Glutamatergic neuron (in vitro differentiated cells): ENCODE measurements at places on chromosomes 7 and 10. TPM values are rescaled to one million over a fixed set of nuclear protein-coding genes. Genes with fewer than 3 reads are reported as not detected.
A peak's percentile ranks its signal among the peaks of the same experiment; 100 is the strongest.

DNA sequence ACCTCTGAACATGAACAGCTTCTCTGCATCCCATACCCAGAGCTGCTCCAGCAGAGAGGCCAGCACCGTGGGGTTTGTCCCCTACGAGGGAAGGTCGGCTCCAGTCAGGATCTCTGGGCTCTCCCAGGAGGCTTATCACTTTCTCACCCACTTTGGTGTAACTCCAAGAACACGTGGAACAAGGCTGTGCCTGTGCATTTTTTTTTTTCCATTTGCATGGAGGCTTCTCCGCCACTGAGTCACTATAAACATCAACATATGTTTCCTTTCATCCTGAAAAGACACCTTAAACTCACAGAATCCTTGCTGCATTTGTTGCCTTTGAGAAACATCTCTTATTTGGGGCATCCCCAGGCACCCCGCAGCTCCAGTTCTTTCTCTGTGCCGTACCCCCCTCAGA is 29.4 kb upstream of the ECHDC3 start:
- H3K27ac ChIP-seq = no peak overlapping the region
- no peak for DNase-seq
- peaks cover 2% of the 10 kb centered on the region for H3K27me3 ChIP-seq

- no peak for DNase-seq
- H3K4me1 ChIP-seq = no peaks in the 10 kb centered on the region
- no peak overlapping the region for H3K4me3 ChIP-seq
- no peaks in the 10 kb centered on the region for H3K27me3 ChIP-seq
- no peaks in the 10 kb centered on the region for H3K36me3 ChIP-seq
Measured at GRCh38 chr7:12360948-12361347, 42.7 kb downstream of the VWDE start.

GRCh38 chr7:100433592-100434296 is 2.6 kb downstream of the PPP1R35 start:
- H3K27ac ChIP-seq = peak overlapping the region; percentile 72
- no peak for DNase-seq
- H3K4me3 ChIP-seq = no peak overlapping the region
- H3K27me3 ChIP-seq = peaks cover 17% of the 10 kb centered on the region
- peaks cover 8% of the 10 kb centered on the region for H3K4me1 ChIP-seq

PHYHIPL gene
- total RNA-seq = 6.2 TPM

CRHR2 gene
- 2.4 TPM for total RNA-seq

DNA sequence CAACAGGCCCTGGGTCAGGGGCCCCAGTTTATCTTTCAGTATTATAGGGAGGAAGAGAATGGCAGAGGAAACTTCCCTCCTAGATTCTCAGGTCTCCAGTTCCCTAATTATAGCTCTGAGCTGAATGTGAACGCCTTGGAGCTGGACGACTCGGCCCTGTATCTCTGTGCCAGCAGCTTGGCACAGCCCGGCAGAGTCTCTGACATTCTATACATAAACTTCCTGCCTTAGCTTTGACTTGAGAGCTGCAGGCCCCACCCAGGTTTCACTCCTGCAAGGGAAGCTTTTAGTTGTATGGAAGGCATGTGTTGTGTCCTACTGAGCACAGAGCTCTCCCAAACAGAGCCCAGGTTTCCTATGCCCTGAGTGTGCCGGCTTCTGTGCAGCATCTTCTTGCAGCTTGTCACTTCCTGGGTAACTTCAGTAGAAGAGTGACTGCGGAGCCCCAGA is 205.6 kb upstream of the PRSS58 start:
- peaks cover 18% of the 10 kb centered on the region for H3K27me3 ChIP-seq
- peaks cover 6% of the 10 kb centered on the region for H3K36me3 ChIP-seq
- H3K27ac ChIP-seq = peak overlapping the region; percentile 31
- no peak overlapping the region for H3K4me3 ChIP-seq
- H3K4me1 ChIP-seq = peaks cover 55% of the 10 kb centered on the region
- no peak for DNase-seq

- H3K4me3 ChIP-seq = no peak overlapping the region
- no peak for DNase-seq
- H3K27me3 ChIP-seq = no peaks in the 10 kb centered on the region
- no peaks in the 10 kb centered on the region for H3K4me1 ChIP-seq
- H3K27ac ChIP-seq = no peak overlapping the region
- peaks cover 7% of the 10 kb centered on the region for H3K36me3 ChIP-seq
Measured at GRCh38 chr7:46764100-46764936, 817.6 kb downstream of the TNS3 start.

H2BK1 gene
- not detected for total RNA-seq

- peaks cover 5% of the 10 kb centered on the region for H3K27me3 ChIP-seq
- no peak overlapping the region for H3K27ac ChIP-seq
- no peaks in the 10 kb centered on the region for H3K4me1 ChIP-seq
Measured at GRCh38 chr7:101093906-101094305, 8.6 kb downstream of the TRIM56 start.

DNA sequence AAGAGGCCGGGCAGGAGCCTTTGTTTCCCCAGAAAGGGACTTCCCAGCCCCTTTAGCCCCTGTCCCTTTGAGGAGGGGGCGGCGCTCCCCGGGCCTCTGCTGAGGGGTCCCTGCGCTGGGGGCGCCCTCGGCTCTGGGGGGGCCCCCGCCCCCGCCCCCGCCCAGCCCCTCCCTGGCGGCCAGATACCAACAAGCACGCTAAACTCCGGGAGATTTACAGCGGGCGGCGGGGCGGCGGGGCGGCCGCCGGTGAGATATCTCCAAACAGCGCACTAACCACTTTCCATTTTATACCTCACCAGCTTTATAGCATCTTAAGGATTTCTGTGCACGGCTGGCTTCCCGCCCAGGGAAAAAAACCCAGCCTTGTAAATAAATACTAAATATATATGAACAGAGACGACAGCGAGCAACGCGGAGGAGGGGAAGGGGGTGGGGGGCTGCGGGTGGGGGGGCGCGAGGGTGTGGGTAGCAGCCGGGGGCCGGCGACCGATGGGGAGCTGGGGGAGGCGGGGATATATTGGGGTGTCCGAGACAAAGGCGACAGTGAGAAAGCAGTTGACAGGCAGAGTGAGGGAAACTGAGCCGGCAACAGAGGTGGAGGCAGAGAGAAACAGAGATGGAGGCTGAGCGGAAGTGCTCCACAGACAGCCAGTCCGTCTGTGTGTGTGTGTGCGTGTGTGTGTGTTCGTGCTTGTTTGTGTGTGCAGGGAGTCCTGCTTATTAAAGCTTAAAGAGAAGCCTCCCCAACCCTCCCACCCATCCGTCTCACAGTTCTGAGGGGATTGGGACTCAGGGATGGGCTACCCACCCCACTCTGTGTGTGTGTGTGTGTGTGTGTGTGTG is 85.8 kb downstream of the HIF1AN start:
- no peak overlapping the region for H3K27ac ChIP-seq
- no peak overlapping the region for H3K4me3 ChIP-seq
- no peak for DNase-seq
- H3K36me3 ChIP-seq = peaks cover 4% of the 10 kb centered on the region
- peaks cover 5% of the 10 kb centered on the region for H3K27me3 ChIP-seq
- H3K4me1 ChIP-seq = no peaks in the 10 kb centered on the region

GRCh38 chr10:79446758-79447084 is 1.3 kb upstream of the ZCCHC24 start:
- peak overlapping the region; percentile 9 for H3K27ac ChIP-seq
- DNase-seq = no peak
- peaks cover 28% of the 10 kb centered on the region for H3K4me1 ChIP-seq

DNA sequence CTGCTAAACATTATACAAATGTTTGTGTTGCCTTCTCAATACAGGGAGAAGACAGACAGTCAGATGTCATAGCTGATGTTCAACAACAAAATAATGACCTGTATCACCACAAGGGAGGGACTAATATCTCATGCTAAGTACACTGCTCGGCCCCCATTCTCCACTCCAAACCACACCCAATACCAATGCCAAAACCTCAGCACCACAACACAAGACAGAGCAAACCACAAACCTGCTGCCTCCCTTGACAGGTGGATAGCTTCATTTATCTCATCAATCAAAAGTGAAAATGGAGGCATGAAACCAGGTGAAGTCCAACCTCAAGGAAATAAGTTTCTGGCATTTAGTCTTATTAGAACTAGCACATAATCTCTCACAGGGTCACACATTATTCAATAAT is 109.5 kb downstream of the PARD3 start:
- H3K27ac ChIP-seq = no peak overlapping the region
- H3K4me3 ChIP-seq = no peak overlapping the region
- H3K4me1 ChIP-seq = peaks cover 19% of the 10 kb centered on the region
- no peaks in the 10 kb centered on the region for H3K36me3 ChIP-seq

- H3K27me3 ChIP-seq = no peaks in the 10 kb centered on the region
- H3K4me1 ChIP-seq = no peaks in the 10 kb centered on the region
- no peak overlapping the region for H3K27ac ChIP-seq
- DNase-seq = no peak
- no peak overlapping the region for H3K4me3 ChIP-seq
- no peaks in the 10 kb centered on the region for H3K36me3 ChIP-seq
Measured at GRCh38 chr10:16182144-16182543, 254.7 kb upstream of the PTER start.

DNA sequence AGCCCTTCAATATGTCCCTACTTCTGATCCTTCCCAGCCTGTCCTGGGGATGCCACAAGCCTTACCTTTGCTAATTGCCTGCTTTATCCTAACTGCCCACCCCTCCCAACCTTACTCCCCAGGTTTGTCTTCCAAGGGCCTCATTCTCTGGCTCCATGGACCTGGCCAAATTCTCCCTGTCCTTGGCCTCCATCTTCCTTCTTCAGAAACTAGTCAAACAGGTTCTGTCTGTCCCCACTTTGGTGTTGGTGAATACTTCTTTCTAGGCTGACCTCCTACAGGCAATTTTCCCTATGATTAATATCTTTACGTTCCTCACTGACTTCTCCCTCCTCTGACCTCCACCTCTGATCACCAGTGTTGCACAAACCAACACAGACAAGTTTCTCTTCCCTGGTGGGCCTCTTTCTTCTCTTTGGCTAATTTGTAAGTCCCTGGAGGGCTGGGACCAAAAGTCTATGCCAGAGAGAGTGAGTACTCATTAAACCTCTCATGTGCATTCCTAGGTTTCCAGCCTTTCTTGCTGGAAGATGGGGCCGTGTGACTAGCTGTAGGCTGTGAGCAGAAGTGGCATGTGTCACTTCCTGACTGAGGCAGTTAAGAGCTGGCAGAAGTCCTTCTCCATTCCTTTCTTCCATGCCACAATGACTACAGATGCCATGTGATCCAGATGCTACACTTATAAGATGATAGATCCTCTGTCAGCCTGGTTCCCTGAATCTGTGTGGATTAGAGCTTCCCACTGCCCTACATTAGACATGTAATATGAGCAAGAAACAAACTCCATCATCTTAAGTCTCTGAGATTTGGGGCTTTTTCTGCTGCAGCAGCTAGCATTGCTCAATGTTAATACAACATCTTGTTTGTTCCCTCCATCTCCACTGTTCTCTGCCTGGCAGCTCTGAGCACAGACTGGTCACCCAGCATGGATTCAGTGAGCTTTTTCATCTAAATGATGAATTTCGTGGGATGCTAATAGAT is 382.7 kb downstream of the RPS24 start:
- peaks cover 6% of the 10 kb centered on the region for H3K27me3 ChIP-seq
- no peak overlapping the region for H3K4me3 ChIP-seq
- no peak overlapping the region for H3K27ac ChIP-seq
- DNase-seq = no peak
- H3K4me1 ChIP-seq = peaks cover 2% of the 10 kb centered on the region

NAT16 gene
- 2.4 TPM for total RNA-seq

DIP2C gene
- total RNA-seq = 52.6 TPM

CNOT4 gene
- 25.3 TPM for total RNA-seq

DNA sequence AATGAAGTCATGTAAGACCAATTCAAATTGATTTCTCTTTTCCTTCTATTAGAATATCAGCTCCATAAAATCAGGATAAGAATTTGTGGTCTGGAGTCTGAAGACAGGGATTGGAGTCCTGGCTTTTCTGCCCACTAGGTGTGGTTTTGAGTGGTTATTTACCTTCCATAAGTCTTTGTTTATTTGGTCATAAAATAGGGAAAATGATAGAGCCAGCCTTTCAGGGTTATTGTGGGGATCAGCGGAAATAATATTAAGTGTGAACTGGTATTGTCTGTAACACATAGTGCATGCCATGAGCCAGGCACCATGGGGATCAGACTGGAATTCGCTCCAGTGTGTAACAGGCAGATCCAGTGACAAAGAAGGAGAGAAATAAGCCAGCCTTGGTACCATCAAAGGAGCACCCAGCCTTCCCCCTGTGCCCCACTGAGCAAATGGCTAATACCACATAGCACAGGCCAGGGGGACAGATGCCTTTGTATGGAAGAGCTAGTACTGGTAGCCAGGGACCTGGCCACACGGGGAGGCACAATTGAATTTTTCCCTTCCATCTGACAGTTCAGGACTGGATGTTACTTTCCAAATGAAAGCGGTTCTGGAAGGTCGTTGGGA is 509.7 kb upstream of the PODXL start:
- peaks cover 31% of the 10 kb centered on the region for H3K4me1 ChIP-seq
- peaks cover 3% of the 10 kb centered on the region for H3K27me3 ChIP-seq
- H3K36me3 ChIP-seq = peaks cover 5% of the 10 kb centered on the region
- DNase-seq = no peak
- no peak overlapping the region for H3K4me3 ChIP-seq

DNA sequence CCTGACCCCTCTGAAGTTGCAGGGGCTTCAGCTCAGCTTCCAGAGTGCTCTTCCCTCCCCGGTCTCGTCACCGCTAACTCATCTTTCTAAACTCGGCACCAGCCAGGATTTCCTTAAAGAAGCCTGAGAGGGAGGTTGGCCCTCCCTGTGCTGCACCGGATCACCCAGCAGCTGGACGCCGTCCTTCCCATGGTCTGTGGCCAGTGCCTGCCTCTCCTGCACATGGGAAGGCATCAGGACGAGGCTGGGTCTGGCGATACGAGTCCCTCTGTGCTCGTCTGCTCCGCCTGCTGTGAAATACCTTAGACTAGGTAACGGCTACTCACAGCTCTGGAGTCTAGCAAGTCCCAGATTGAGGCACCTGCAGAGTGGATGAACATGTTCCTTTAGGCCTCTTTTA is 179.1 kb downstream of the ZMYND11 start:
- no peak overlapping the region for H3K4me3 ChIP-seq
- H3K4me1 ChIP-seq = peaks cover 2% of the 10 kb centered on the region
- H3K27me3 ChIP-seq = peaks cover 4% of the 10 kb centered on the region
- no peak overlapping the region for H3K27ac ChIP-seq
- DNase-seq = no peak
- H3K36me3 ChIP-seq = no peaks in the 10 kb centered on the region

DNA sequence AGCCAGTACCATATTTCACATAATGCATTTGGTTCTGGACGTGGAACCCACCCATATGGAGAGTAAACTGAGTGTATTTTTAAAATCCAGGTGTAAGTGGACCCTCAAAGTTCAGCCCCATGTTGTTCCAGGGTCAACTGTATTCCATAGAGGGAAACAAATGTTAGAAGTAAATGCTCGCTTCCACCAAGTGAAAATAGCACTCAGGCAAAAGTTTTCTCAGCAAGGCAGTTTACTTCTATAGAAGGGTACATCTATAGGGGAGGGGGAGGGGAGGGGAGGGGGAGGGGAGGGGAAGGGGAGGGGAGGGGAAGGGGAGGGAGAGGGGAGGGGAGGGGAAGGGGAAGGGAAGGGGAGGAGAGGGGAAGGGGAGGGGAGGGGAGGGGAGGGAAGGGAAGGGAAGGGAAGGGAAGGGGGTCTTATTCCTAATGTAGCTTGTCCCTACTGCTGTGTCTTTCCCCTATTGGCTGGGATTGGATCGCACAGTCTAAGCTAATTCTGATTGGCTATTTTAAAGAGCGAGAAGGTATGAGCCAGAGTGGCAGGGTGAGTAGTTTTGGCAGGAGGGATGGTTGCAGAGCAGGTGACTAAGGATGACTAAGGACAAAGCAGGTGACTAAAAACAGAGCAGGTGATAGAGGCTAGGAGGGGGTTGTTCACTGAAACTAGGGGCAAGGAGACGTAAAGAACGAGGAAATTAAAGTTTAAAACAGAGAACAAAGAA is 29.1 kb downstream of the GARIN1A start:
- no peak overlapping the region for H3K4me3 ChIP-seq
- peaks cover 10% of the 10 kb centered on the region for H3K27me3 ChIP-seq
- H3K4me1 ChIP-seq = peaks cover 2% of the 10 kb centered on the region
- no peak overlapping the region for H3K27ac ChIP-seq
- DNase-seq = no peak
